ENCODE measurements at places on chromosomes 1 and 21. TPM values are rescaled to one million over a fixed set of nuclear protein-coding genes. Genes with fewer than 3 reads are reported as not detected.

DNA sequence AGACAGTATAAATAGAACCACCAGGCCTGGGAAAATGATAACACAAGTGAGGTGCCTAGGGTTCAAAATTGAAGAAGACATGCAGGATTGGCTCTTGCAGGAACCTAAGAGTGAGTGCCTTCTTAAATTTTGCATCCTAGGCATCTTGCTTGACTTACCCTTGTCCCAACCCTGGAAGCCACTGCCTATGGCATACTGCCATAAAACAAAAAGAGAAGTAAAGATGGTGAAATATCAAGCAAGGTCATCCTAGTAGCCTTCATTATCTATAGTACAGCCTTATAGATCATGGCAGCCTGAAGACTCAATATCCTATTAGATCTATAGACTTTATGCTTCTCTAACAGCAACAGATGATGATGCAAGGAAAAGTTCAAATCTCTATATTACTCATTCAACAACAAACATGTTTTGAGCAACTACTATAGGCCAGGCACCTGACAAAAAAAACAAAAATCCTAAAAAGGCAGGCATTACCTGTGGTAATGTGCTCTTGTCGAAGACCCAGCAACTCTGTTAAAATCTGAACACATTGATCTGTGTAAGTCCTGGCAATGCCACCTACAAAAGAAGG, 6.3 kb downstream of the AP4B1 start:
- DNase-seq = no peak

WDR64 gene
- not detected for total RNA-seq

DNA sequence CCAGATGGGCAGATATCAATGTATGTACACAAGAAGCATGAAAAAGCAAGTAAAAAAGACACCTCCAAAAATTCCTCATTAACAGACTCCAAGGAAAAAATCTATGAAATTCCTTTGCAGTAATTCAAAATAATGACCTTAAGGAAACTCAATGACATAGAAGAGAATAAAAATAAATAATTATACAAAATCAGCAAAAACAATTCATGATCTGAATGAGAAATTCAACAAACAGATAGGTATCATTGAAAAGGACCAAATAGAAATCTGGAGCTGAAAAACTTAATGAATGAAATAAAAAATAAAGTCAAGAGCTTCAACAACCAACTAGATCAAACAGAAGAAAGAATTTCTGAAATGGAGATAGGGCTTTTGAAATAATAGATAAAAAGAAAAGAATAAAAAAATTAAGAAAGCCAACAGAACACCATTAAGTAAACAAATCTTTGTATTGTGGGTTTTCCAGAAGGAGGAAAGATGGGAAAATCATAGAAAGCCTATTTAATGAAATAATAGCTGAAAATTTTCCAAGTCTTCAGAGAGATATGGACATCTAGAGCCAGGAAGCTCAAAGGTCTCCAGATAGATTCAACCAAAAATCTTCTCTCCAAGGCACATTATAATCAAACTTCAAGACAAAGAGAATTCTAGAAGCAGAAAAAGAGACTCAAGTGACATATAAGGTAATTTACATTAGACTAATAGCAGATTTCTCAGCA, 52.0 kb upstream of the KCNK1 start:
- DNase-seq = no peak

GRCh38 chr1:169200319-169200718, 93.8 kb downstream of the ATP1B1 start:
- DNase-seq = no peak

Measured in osteocyte (in vitro differentiated cells).